ENCODE measurements at places on chromosomes 13 and 19.

GRCh38 chr13:96426167-96426566 lies 336.3 kb downstream of the HS6ST3 start:
- no peak for DNase-seq

DNA sequence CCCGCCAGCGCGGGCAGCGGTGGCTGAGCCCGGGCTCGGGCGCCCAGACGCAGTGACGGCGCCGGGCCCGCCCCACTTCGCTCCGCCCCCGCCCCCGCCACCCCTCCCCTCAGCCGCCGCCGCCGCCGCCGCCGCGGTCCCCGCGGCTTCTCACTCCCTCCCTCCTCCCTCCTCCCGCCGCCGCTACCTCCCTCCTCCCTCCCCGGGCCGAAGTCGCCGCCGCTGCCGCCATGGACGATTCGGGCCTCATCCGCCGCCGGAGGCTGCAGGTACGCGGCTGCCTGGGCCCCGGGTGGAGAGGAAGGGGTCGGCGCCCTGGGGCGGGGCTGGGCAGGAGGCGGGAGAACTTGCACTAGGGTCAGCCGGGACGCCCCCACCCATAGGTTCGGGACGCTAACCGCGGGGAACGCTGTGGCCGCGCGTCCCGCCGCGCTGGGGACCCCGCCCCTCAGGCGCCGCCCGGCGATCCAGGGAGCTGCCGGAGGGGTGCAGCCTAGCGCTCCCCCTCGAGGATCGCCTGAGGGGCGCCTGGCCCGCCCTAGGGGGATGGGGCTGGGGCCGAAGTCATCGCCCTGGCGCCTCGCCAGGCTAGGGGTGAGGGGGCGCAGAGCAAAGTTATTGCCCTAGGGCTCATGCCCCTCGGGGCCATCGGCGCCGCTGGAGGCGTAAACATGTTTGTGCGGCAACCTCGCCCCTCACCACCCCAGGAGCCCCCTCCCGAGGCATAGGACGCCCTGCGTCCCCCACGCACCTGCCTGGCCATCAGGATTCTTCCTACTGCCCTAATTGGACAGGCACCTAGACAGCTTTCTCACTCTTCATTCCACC lies 427 bp downstream of the RTBDN start:
- DNase-seq, result no peak

- DNase-seq, result no peak
These were observed 44.9 kb downstream of the TEX29 start for GRCh38 chr13:111365149-111366005.

DNA sequence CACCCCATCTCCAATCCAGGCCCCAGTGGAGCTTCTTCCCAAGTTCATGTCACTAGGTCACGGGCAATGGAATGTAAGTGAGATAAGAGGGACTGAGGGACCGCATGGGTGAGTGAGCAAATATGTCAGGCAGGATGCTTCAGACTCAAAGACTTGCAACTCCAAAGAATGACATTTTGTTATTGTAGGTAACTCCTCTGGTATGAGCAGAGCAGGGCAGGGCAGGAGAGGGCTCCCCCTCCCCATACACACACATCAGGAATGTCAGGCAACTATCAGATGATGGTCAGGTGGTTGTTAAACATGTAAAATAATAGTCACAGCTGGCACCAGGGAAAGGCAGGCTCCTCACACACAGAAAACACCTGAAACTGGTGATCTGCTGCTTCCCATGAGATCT lies 10.6 kb downstream of the ERVV-2 start:
- DNase-seq, result no peak

GRCh38 chr19:18401580-18402112 lies 4.2 kb upstream of the LRRC25 start:
- no peak for DNase-seq

DNA sequence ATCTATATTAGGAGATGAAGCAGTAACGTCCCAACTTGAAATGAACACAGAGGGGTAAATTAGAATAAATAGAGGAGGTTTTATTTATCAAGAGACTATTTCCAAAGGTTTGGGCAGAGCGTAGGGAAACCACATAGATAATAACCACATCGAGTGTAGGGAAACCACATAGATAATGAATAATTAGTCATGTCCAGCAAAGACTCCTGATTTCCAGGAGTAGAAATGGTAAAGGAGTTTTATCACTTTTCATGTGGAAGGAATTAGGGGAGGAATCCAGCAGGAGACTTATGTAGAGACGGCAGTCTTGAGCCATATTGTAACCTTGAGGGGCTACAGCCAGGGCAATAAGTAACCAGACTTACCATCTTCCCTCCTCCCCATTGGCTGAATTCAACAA lies 136.3 kb upstream of the CSNK1A1L start:
- no peak for DNase-seq

DNA sequence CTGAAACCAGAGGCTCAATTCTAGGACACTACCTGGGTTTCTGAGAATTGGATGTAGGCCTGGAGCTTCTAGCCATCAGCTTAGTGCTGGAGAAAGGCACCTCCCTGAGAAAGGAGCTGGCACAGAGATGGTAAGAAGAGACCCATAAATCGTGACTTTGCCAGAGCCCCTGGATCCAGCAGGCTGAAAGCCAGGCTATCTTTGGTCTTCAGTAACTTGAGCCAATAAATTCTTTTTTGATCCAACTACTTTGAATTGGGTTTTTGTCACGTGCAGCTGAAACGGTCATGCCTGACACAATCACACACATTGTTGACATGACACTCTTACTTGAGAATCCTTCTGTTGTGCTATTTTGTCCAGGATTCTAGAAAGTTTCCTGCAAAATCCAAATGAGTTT lies 103.4 kb downstream of the LHFPL6 start:
- no peak for DNase-seq

DNA sequence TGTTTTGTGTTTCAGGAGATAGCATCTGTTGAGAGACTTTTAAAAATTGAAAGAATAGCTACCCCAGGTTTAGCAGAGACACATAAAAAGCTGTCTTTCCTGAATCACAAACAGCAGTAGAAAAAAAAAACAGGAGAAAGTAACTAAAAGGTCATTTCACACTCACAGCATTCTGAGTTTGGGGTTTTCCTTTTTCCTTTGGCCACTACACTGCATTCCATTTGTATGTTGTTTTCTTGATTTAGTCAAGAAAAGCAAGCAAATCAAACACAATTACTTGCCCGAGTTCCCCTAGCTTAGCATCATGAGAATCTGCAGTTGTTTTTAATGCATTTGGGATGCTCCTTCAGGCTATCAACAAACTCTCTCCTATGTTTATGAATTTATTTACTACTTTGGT lies 161.0 kb downstream of the KCTD12 start:
- DNase-seq, result no peak

DNA sequence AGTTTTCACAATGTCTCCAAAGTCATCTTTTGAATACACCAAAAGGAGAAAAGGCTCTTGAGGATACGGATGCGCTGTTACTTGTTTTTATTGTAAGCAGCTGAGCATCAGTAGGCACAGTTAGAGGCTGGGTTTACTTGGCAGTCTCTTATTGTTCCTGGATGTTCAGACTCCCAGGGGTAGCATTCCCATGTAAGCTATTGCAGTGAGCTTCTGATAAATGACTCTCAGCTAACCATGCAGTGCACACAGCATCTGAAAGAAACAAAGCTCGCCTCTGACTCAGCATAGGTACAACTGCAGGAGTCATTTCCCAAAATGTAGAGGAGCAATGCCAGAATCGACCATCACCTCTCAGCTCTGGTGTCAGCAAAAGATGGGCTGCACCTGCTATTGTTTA lies 84.8 kb downstream of the DCT start:
- no peak for DNase-seq

GRCh38 chr13:53240401-53241025 lies 211.9 kb downstream of the OLFM4 start:
- no peak for DNase-seq

DNA sequence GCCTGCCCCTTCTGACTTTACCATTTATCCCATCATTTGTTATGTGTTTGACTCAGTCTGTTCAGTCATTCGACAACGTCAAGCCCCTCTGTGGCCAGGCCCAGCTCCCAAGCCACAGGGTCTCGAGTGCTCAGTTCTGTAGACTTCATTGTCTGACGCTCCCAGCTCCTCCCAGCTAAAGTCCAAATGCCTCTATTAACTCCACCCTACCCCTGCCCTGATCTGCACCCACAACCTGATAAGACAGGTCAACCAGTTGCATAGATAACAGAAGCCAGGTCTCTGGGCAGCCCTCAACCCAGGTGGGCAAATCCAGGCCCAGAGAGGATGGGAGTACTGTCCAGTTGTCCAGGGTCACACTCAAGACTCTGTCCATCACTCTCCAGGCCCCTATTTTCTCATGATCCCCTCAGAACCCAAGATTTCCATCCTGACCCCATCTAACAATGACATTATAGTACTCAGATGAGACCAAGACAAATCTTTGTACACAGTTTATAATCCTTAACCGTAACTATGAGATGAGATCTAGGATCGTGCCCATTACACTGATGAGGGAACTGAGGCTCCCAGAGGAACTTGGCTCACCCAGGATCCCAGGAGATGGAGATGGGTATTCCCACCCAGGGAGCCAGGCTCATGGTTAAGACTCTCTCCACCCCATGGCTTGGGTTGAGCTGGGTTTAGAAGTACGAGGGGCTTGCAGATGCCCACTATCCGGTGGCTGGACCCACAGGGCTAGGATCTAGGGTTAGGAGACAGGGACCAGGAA lies 1.1 kb downstream of the TM6SF2 start:
- DNase-seq, result no peak

GRCh38 chr19:45659096-45659729 lies 8.8 kb upstream of the GIPR start:
- DNase-seq, result no peak

DNA sequence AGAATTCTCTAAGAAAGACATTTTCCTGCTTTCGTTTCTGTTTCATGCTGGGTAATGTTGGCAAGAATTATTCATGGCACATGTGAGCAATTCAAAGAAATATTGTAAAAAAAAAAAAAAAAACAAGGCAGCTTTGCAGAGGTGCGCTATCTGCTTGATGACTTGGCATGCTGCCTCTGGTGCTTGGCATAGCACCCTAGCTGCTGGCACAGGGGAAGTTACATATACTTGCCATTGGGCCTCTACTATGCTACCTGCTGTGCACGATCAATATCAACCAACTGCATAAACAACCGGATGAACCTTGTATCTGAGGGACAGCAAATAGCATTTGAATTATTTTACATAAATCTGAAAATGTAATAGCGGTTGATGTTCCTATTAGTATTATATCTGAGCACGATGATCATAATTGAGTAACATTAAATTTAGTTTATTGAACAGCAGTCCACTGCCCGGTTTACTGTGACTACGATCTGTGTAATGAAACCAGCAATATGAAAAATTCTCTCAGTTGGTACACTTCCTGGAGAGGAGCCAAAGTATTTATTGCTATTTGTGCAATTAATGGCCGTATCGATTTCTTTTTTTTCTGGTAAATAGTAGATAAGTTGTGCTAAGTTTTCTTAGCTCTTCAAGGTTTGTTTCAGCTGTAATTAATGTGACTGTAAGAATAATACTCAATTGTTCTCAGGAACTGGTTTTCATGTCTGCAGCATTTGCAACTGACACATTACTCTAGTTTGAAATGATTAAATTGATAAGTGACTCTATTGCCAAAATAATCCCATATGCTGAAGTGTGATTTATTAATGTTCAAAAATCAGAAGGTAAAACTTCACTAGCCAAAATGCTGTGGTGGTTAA lies 717.3 kb downstream of the DACH1 start:
- DNase-seq, result no peak

- no peak for DNase-seq
These were observed 162.8 kb upstream of the SOX1 start for GRCh38 chr13:111904166-111904565.

DNA sequence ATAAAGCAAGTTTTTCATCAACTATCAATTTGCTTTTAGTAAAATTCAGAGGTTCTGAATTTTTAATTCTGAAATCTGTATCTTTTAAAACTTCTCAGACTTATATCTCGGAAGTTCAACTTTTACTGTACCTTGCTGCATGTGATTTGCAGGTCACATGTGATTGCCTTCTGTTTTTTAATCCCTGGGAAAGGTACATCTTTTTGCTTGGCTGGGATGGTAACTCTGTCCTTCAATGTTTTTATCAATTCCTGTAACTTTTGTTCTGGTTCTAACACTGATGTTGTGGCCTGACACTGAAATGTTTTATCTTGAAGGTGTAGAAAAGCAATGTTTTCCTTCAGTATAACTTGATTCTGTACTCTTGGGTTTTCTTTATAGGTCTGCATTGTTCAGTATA lies 16.2 kb upstream of the NAA16 start:
- no peak for DNase-seq

GRCh38 chr13:95540888-95541287 lies 11.6 kb upstream of the CLDN10 start:
- DNase-seq, result no peak

DNA sequence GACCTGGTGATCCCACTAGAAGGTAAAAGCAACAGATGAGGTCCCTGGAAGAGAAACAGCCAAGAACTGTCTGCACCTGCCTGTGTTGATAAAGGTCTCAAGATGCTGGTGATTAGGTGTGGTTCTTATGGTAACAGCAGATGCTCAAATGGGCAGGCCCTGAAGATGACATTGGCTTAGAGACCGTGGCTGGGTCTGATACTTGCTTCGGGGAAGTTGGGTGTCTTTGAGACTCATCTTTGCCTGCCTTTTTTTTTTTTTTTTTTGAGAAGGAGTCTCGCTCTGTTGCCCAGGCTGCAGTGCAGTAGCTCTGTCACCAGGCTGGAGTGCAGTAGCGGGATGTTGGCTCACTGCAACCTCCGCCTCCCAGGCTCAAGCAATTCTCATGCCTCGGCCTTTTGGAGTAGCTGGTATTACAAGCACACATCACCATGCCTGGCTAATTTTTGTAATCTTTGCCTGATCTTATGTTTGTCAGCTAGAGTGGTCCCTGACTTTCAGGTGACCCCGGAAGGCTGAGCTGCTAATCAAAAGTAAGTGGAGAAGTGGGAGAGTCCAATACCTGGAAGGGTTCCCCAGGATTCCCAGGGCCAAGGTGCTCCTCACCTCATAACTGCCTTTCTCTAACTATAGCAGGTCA lies 7.9 kb downstream of the SLC25A23 start:
- DNase-seq, result no peak

DNA sequence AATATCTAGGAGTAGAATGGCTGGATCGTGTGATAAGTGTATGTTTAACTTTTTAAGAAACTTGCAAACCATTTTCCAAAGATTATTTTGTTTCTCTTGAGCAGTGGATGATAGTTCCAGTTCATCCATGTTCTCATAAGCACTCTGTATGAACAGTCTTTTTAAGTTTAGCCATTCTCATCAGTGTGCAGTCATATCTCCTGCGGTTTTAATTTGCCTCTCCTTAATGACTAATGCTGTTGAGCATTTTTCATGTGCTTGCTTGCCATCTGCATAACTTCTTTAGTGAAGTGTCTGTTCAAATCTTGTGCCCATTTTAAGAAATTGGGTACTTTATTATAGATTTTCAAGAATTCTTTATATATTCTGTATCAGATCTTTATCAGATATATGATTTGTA lies 58.6 kb downstream of the WASF3 start:
- no peak for DNase-seq

DNA sequence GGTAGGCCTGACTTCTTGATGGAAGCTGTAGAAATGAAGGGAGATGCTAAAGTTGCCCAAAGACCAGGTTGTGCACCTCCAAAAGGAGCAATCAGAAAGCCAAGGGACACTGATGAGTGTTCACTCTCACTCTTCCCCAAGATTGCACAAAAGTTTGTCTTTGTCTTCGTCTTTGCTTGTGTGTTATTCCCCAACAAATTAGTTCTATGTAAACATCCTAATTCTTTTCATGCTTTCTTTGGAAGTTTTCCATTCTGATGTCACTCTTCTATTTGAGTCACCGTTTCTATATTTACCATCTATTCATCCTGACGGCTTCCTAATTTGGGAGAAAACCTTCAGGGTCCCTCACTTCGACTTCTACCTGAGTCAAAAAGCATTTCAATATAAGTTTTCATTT lies 3.7 kb upstream of the TMEM272 start:
- DNase-seq, result no peak

- no peak for DNase-seq
These were observed 187.3 kb downstream of the NUFIP1 start for GRCh38 chr13:44801990-44802389.
